ENCODE measurements at places on chromosomes 11 and 22. TPM values are rescaled to one million over a fixed set of nuclear protein-coding genes. Genes with fewer than 3 reads are reported as not detected.

ASCL3 gene
- not detected for total RNA-seq

DNA sequence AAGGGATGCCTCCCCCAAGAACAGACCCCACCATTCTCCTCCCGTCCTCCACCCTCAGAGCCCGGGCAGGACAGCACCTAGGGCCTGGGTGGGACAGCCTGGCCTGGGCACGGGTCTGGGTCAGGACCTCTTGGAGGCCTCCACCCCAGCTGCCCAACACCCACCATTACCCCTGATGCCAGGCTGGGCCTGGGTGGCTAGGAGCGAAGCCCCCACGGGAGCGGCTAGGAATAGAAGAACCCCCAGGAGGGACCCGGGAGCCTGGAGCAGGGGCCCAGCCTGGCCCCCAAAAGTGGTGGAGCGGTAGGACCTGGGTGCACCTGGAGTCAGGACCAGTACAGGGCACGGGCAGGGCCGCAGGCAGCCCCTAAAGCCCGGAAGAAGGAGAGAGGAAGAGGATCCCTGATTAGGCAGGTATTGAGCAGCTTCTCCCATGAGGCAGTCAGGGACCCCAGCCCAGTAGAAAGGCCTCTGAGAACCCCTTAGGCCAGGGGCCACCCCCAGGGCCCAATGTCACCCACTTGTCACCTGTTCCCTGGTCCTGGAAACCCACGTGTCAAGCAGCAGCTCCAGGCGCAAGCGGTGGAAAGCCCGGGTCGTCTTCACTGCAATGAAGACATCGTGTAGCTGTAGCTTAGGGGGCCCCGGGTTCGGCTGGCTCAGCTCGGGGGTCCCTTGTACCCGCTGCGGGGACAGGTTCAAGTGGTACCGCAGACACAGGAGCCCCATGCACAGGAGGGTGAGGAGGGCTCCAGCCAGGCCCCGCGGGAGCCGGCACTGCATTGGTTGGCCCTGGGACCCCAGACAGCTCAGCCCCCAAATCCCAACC lies 575 bp downstream of the MFNG start:
- peak; percentile 17 for DNase-seq

ANO1 gene
- total RNA-seq, result not detected

C1QTNF6 gene
- total RNA-seq, result 12.9 TPM

DNA sequence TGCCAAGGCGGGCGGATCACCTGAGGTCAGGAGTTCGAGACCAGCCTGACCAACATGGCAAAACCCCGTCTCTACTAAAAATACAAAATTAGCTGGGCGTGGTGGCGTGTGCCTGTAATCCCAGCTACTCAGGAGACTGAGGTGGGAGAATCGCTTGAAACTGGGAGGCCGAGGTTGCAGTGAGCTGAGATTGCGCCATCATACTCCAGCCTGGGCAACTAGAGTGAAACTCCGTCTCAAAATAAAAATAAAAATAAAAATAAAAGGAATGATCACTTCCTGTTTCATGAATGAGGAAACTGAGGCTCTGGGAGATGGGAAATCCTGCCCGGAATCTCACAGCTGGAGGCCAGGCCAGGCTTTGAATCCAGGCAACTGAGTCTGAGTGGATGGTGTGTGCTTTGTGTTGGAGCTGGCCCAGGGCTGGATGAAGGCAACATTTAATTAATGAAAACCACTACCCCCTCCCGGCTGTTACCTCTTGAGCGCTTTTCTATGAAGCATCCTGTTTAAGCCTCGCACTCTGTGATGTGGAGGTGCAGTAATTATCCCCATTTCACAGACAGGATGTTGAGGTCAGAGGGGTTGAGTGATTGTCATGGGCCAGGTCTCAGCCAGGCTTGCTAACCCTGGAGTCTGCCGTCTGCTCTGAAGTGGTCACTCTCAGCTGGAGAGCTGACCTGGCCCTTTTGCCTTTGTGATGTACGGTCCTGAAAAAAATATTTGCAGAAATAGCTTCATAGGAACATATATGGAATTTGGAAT lies 27.8 kb downstream of the LRP5 start:
- no peak for DNase-seq

- DNase-seq, result no peak
These were observed 37.7 kb downstream of the MOB2 start for GRCh38 chr11:1448882-1449281.

RASGRP2 gene
- total RNA-seq, result 468 TPM

DNA sequence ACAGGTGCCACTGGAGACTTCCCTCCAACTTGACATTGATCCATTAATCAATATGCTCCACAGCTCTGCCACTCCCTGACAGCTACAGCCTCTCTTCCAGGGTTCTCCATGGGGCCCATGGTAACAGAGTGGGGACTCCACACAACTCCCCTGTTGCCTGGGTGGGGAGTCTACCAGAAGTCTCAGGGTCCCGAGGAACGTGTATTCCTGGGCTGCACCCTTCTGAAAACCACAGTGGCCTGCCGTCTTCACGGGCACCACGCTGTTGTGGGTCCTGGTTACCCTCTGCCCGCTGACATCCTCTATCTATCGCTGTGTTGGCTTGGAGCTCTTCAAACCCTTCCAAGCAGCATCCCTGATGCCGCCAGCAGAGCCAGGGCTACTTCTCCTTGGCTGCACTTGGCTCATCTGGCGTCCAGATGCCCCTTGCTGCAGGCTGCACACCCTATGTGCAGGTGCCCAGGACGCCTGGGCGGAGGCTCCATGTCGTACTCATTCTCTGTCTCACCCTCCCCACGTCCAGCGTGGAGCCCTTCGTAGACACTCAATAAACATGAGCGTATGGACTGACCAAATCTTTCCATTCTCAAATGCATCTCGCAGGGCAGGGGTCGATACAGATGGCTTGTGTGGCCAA lies 1341.8 kb downstream of the TBC1D22A start:
- DNase-seq, result no peak

SLC22A9 gene
- total RNA-seq, result not detected

Data from CD8-positive, alpha-beta T cell (primary cell).